HepG2 (cell line): ENCODE measurements at places on chromosomes 4 and X. TPM values are rescaled to one million over a fixed set of nuclear protein-coding genes. Genes with fewer than 3 reads are reported as not detected.

GRCh38 chr4:121182296-121182695 is 18.2 kb upstream of the TNIP3 start:
- DNase-seq: no peak

The NAA11 gene
- not detected in 2 replicates for total RNA-seq

The CXCL3 gene
- total RNA-seq: 0.13 TPM in 1 of 2 replicates, not detected in the other

GRCh38 chr4:150909116-150909515 is 106.0 kb downstream of the LRBA start:
- no peak for DNase-seq

DNA sequence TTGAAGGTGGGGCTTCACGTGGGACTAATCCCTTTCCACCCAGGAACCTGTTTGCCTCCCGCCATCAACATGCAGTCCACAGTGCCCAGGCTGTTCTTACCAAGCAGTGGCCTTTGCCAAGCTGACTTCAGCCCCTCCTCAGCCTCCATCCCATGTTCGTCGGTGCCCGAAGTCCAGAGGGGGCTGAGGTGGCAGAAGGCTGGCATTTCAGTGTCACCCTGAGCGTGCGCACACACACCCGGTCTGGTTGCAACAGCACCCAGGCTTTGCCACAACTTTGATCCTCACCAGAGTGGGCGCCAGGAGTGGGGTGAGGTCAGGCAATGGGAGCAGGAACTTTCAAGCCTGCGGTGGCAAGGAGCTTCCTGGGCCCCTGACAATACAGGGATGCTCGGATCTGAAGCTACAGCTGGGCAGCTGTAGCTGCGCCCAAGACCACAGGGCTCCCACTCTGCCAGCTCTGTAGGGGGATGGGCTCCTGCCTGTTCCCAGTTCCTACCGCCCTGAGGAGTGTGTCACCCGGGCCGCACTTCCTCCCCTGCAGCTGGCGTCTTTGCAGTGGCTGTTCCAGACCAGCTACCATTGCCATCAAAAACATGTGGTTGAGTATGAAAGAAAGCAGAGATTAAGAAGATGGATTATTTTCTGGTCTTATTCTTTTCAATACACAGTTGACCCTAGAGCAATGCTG is 428.0 kb downstream of the EPHA5 start:
- DNase-seq: no peak

The EMD gene
- 10.4 and 14.5 TPM in 2 replicates for total RNA-seq

The SRPK3 gene
- total RNA-seq: 0.22 TPM in 1 of 2 replicates, not detected in the other

The TNMD gene
- total RNA-seq: not detected in 2 replicates

GRCh38 chr4:41661442-41662076 is 87.0 kb downstream of the PHOX2B start:
- peak; percentile 12 for DNase-seq

The MSANTD1 gene
- 0.10 and 0.22 TPM in 2 replicates for total RNA-seq

GRCh38 chrX:18895189-18895951 is 88.5 kb downstream of the PHKA2 start:
- DNase-seq: no peak

The BRS3 gene
- total RNA-seq: not detected in 2 replicates

DNA sequence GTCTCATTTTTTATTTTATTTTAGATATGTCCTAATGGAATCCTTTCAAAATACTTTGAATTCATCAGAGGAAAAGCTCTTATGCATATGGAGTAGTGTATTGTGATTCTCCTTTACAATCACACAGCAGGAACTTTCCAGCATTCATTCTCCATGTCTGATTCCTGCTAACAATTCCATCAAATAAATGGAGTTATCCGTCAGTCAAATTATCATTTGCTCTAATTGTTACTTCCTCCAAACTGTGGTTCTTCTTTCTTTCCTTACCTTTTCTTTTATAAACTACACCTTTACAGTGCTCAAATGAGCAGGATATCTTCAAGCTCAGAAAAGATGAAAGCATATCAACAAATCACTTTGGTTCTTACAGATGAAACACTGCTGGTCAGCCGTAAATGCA is 80.4 kb downstream of the EPHA5 start:
- no peak for DNase-seq

- no peak for DNase-seq
Measured at GRCh38 chrX:49101629-49101984, 21.9 kb upstream of the WDR45 start.

DNA sequence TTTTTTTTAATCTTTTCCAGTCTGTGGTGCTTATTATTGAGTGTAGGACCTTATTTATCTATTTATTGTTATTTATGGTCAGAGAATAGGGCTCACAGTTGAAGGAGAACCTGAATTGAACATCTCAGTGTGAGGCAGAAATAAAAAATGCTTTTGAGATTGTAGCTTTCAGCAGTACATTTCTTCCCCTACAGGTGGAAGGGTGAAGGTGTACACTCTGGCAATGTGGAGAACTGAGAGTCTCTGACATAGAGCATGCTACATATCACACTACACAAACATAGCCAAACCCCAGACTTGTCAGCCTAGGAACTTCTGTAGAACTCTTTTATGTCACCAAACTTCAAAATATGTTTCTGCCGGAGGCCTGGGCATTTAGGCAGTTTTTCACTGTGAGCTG is 140.2 kb downstream of the STIM2 start:
- no peak for DNase-seq

The DCLK2 gene
- not detected in 2 replicates for total RNA-seq

The IL2RG gene
- total RNA-seq: not detected in 2 replicates

The KLHL13 gene
- total RNA-seq: 1.6 and 2.4 TPM in 2 replicates

GRCh38 chr4:72489267-72489666 is 79.8 kb downstream of the ADAMTS3 start:
- no peak for DNase-seq

The PABPC4L gene
- total RNA-seq: not detected in 2 replicates

The GAGE12D gene
- not detected in 2 replicates for total RNA-seq

DNA sequence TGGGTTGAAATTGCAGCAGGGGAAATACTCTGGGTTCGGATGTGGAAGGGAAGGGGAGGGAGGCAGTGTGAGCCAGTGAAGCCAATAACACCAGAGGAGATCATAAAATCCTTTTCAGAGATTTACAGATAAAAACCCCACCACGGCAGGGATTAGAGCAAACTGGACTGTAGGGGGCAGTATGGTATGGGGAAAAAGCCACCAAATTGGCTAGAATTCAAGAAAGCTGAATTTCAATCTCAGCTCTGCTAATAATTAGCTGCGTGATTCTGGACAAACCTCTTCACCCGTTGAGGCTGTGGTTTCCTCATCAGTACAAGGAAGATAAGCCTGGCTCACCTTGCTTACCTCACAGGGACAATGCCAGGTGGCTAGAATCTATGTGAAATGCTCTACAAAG is 108.1 kb downstream of the ATG4A start:
- peak; percentile 2 for DNase-seq

DNA sequence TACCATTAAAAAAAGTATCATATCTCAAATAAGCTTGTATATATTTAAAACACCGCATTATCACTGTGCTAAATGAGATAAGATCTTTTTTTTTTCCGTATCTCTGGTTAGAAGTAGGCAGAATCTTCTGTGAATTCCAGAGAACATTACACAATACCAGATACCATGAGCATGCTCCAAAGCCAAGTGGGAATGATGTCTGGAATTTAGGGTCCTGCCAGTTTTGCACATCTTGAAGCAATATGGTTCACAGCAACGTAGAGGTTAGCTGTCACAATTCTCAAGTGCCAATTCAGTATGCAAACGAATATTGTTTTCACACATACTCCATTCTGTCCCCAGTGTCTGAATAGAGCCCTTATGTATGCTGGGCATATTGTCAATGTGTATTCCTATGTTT is 127.5 kb upstream of the NEIL3 start:
- no peak for DNase-seq

DNA sequence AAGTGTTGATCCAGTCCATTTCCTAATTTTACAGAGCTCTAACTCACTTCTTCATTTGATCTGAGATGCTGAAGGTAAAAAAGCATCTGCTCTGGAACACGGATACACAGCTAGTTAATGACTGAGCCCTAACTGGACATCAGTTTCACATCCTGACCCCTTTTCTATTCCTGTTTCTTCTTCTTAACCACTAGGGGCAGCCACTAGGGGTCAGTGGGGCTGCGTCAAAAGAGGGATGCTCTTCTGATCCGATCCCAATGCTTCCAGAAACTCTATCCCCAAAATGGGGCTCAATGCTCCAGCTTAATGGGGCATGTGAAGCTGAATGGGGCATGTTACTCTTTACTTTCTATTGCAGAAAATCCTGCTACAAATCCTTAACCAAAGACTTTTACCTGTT is 33.4 kb upstream of the PHKA2 start:
- peak; percentile 13 for DNase-seq

The GUCY1A1 gene
- not detected in 2 replicates for total RNA-seq

The HSD17B13 gene
- 0.04 TPM in 1 of 2 replicates, not detected in the other for total RNA-seq

GRCh38 chrX:15497865-15498264 is 2.7 kb upstream of the BMX start:
- peak; percentile 24 for DNase-seq

The DACH2 gene
- total RNA-seq: not detected in 2 replicates

DNA sequence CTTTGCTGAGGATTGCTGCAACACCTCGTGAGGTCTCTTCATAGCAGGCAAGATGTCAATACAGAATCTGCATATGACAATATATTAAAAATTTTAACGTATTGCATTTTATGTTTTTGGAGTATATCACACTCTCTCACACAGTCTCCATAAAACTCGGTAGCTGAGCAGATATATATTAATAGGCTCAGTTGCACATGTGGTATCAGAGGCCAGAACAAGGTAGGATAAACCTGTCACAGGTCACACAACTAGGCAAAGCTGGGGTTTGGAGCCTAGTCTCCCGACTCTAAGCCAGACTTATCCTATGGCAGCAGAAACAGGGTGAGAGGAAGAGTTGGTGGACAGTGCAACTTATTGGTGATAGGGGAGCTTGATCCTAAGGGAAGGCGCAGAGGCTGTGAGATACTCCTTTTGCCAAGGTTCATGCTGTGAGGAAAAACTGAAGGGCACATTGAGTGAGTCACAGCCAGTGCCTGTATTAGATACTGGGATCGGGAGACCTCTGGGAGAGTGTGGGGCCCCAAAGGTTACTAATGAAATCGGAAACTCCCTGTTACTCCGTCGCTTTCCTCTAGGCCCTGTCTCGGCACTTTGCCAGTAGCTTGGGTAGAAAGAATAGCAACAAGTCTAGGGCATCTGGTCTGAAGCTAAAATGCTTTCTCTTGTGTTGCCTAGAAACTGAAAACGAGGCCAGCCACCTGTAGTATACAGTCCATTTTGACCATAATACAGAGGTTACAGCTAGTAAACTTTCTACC is 195.7 kb downstream of the ARHGAP10 start:
- no peak for DNase-seq

DNA sequence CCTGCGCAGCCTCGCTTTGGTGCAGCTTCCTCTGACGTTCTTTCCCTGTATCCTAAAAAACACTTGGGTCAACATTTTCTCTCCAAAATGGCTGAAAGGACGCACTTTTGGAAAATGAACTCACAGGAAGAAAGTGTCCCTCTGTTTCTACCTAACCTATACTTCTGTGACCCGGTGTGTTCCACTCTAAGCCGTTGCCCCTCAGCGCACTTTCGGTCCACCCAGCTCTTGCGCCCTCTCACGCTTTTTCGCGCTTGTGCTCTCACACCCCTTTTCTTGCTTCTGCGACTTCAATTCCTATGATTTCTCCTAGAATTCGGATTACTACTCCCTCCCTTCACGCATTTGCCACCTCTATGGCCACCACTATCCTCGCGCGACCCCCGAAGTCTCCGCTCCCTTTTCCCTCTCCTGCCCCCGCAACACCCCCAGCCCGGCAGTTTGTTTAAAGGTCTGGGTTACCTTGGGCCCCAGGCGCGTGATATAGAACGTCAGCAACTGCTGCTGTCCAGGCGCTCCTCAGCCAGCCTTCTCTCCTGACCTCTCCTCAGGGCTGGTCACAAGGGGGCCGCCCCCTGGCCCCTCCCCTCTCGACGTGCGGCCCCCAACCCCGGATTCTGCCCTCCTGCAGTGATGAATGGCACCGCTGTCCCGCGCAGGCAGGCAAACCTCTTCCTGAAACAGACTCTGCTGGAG is at the start of gene USP51:
Gene USP51 (minus strand): TSS at position 535 of the 696 bp plus-strand sequence. CDS start 909 bp downstream, outside the sequence.
- DNase-seq: no peak

DNA sequence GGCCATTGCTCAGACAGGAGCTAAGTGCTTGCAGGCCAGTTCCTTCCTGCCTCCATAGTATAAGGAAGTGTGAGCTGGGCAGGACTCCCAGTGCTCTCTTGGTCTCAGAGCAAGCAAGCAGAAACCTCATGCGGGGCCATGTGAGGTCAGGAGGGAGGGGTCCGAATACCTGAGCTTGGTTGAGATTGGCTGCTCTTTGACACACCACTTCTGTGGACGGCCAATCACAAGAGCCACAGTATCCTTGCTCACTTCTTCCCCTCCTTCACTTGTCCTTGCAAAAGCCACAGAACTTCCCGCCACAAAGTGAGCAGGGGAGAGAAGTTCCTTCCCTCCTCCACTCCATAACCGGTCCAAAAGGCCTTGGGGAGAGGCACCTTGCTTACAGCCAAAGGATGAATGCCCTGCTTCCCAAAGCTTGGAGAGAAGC is 56.7 kb downstream of the PRPS1 start:
- DNase-seq: no peak

DNA sequence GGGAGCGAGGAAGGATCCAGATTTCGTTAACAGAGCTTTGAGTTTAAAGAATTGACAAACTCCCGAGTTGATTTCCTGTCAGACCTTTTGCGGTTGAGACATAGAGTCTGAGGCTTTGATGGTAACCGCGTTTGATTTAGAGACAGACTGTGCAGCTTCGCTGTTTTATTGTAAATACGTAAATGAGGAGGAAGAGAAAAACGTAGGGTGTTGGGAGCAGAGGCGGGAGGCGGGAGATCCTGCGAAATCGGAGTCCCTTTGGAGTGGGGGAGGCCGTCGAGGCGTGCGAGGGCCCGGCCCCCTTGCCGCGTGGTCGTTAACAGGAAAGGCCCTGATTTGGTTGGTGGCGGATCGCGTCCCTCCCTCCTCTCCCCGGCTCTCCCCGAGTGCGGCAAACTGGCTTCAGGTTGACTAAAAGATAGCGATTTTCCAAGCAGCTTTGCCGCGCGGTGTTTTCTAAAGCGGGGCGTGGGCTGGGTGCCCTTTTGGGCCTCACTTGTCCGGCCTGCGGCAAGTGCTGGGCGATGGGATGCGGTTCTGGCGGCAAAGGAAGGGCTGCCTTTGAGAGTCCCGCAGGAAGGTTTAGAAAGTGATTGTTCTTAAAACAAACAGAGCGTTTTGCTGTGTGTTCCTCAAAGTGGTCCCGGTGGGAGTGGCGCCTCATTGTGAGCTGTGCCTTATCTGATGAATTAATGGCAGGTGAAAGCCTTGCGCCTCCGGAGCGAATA is 857 bp downstream of the SCML1 start:
- DNase-seq: peak; percentile 56
